AG04449 (cell line): ENCODE measurements at places on chromosomes 2 and 18.

DNA sequence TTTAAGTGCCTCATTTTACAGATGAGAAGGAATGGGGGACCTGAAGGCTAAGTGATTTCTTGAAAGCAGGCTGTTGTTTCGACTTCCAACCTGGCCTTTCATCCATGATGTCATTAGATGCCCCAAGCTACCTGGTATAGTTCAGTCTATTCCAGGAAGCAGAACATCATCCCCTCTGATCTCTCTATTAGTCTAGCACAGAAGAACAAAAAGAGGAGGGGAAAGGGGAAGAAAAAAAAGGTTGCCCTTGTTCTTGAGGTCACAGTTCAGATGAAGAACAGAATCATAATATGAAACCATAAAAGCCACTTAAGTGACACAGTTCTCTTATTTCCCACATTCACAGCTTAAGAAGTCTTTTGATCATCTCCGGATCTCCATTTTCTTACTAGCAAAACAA, 386.2 kb upstream of the HNRNPA3 start:
- DNase-seq: no peak

- DNase-seq: no peak
Observed at GRCh38 chr2:3594493-3595281, at the start of gene COLEC11. Gene COLEC11 (plus strand): TSS chr2:3595112. CDS start chr2:3604341, 9,229 bp downstream.

DNA sequence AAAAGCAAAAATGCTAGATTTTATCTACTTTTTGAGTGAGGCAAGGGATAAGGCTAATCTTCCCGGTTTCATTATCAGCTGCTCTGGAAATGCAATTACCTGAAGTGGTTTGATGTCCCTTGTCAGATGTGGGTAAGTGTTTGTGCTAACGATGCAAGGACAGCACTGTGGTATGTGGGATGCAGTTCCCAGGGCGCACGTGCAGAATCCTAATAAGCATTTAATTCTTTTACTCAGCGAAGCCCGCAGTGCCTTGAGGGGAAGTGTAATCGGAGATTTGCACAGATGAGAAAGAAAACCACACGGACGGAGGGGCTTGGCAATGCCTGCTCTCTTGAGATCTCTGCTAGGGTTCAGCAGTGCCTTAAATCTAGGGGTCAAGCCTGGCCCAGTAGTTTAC, 108.5 kb upstream of the LYPD6 start:
- DNase-seq: no peak

GRCh38 chr2:67854103-67854743, 208.6 kb downstream of the C1D start:
- no peak for DNase-seq

- no peak for DNase-seq
Observed at GRCh38 chr2:71299507-71299906, 32.1 kb upstream of the ZNF638 start.

DNA sequence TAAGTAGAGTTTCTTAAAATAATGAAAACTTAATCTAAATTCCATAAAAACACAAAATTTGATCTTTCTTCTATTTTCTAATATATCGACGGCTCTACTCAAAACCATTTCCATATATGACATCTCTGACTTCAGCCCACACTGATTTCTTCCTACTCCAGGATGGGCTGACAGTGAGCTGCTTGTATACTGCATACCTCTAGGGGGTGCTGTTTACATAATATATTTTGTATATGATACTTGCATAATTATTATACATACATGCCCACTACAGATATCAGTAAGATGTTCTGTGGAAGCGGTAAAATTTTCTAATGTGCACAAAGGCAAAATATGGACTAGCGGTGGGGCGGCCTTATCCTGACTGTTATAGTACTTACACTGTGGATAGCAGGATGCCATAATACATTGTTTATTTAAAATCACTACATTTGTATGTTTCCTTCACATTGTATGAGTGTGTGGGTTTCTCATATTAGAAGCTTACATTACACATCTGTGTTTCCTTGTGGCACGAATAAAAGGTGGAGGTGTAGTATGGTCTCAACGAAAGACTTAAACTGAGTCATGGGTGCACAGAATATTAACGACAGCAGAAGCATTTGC, 66.1 kb upstream of the NXPH2 start:
- DNase-seq: no peak

DNA sequence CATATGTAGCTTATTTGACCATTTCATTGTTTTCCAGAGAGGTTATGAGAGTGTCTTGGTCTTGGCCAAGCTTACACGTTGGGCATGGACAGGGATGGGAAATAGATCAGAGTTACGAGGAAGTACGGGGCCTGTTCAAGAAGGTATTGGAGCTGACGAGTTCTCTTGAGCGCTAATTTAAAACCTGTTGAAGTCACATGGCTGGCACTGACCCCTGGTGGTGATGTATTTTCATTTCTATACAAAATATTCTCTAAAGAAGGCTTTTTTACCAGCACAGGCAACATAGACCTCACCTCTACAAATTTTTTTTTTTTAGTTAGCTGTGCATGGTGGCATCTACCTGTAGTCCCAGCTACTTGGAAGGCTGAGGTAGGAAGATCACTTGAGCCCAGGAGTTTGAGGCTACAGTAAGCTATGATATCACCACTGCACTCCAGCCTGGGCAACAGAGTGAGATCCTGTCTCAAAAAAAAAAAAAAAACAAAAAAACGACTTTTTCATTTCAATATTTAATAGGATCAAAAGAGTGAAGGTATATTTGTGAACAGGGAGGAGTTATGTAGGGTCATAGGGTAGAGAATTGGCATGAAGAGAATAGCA, 19.6 kb downstream of the UGP2 start:
- no peak for DNase-seq

DNA sequence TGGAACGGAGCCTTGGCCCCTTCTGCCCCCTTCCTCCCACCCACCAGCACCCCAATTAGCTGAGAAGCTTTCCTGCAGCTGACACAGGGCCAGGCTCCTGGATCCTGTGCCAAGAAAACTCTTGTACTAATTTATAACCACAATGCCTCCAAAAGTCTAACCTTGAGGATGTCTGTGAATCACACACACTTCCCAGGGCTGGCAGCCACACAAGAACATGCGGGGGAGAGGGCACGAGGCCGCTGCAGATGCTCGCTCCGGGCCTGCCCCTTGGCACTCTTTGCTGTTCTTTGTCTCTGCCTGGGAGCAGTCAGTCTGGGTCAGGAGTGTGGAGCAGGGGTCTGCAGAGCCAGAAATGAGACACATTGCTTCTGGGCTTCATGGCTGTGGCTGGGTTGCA, 62.7 kb upstream of the KIF5C start:
- DNase-seq: no peak

DNA sequence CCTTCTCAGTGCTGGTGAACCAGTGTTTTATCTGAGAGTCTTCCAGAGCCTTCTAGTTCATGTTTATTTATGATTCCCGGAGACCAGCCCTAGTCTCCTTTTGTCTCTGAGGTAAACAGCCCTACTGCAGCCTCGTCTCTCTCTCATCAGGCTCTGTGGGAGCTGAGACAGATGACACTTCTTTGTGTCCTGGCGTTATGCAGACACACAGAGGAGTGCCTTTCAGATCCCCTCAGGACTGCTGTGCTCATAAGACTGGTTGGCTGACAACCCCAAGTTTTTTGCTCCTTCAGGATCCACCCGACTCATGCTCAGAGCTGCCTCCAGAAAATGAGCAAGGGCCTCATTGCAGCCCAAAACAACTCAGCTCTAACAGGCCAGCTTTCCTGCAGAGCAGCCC, 523.8 kb upstream of the SPHKAP start:
- no peak for DNase-seq

- DNase-seq: no peak
Observed at GRCh38 chr2:217193431-217194340, 333.8 kb upstream of the TNP1 start.

DNA sequence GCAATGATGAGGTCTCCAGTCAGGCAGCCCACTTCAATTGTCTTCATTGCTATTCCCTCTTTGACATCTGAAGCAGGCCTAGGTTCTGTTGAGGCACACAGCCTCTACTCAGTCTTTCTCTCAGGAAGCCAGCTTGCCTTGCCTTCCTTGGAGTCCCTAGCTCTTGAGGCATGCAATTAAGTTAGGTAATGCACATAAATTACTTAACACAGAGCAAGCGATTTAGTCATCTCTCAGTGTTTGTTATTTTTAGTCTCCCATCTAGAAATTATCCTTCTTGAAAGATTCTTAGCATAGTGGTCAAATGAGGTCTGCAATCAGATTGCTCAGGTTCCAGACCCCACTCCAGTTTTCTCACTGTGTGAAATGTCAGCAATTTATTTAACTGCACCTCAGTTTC, 32.0 kb downstream of the SULT1C4 start:
- DNase-seq: peak; percentile 59

- DNase-seq: no peak
Observed at GRCh38 chr2:953408-953807, 2.8 kb downstream of the SNTG2 start.

DNA sequence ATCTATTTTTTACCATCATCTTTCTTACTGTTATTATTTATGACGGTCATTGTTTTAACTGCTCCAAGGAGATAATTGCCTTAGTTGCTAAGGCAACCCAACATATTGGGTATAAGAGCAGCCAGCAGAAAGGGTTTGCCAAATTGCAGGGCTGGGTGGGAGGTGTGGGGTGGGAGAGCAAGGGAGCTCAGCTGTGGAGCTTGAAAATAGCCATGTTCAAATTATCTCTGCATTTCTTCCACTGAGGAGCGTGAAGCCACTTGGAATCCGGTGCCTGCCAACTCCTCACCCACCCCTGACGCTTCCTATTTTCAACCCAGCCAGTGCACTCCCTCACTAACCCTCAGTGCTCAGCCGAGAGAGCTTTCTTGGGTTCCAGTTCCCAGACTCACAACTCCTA, 60.8 kb downstream of the SETBP1 start:
- DNase-seq: no peak

- no peak for DNase-seq
Observed at GRCh38 chr18:30265190-30265589, 777.4 kb downstream of the DSC3 start.

GRCh38 chr2:26555246-26556133, 77.6 kb upstream of the OTOF start:
- DNase-seq: no peak

DNA sequence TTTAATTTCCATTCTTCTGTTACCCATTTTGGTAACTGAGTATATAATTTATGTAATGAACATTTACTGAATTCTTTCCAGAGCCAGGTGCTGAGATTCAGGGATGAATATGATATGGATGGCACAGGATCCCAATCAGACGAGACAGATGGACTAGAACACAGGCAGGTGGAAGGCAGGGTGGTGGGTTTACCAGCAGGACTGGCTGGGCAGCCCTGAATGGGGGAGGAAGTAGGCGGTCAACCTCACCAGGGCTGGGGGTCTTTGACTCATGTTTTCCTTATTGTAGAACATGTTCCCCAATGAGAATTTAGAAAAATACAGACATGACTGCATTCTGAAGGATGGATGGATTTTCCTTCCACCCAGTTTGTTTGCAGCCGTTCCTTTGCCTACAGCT, 80.3 kb downstream of the CIB4 start:
- DNase-seq: no peak

DNA sequence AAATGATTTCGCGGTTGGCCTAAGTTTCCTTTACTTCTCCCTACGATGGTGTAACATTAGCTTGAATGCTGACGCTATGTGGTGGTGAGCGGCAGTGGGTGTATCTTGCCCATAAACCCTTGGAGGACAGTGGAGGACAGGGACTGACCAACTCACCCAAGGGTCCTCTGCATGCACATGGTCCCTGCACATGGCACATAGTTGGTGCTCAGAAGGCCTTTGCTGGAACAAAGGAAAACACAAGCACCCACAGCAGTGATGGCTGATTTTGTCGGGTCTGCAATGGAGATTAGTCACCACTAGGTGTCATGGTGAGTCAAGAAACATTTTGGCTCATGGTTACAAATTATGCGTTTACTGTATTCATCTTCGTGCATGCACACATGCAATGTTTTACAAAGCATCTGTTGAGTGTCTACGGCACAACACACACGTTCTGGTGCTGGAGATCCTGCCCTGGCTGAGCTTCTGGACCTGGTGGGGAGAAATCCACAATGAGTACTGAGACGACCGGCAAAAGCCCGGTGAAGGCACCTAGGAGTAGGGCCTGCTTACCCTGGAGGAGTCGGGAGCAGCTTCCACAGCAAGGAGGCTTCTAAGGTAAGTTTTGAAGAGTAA, 44.0 kb downstream of the PDCL3 start:
- DNase-seq: no peak

GRCh38 chr2:68564426-68564825, 79.0 kb upstream of the PROKR1 start:
- no peak for DNase-seq

- no peak for DNase-seq
Observed at GRCh38 chr2:104856973-104857261, 3.0 kb downstream of the POU3F3 start.

DNA sequence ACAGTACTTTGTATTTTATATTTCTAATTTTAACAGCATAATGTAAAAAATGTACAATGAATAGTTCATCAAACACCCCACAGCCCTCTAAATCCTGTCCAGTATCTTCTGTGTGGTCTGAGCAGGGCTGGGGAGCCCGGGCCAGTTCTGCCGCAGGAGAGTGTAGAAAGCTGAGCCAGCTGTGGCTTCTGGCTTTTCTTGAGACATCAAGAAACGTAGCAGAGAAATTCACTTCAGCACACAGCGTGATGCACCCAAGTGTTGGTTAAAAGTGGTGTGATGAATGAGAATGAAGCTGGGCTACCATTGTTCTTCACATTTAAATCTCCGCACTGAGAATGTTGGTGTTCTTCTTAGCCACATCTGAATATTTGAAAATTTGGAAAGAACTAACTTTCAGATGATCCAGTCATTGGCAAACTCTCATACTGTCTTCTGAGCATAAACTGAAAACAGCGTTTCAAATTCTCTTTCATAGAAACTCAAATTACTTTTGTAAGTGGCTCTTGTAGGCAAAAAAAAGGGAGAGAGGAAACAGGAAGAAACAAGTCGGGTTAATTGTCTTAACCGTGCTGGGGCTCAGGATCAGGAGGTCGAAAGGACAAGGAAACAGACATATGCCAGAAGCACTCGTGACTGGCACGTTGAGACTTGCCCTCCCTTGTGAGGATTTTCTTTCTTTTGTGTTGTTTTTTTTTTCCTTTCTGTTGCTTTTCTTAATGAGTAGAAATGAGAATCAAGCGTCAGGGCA, 23.4 kb upstream of the TMEM87B start:
- no peak for DNase-seq

GRCh38 chr18:48608581-48608980, 69.8 kb downstream of the CTIF start:
- DNase-seq: no peak

DNA sequence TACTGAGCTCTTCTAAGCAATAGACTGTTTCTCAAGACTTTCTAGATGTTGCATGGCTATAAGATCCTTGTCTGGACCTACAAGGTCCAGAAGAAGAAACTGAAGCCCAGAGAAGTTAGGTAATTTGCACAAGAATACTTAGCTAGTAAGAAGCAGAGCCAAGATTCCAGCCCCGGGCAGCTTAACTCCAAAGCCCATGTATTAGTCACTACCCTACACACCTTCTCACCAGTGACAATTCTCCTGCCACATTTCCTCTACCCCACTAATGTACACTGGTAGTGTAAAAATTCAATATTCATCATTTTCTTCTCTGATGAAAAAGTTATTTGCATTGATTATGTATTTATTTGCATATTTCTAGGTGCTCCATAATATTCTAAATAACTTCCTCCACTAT, 95.5 kb upstream of the CREB1 start:
- no peak for DNase-seq
